ENCODE measurements at places on chromosomes 13 and 19.
A peak's percentile ranks its signal among the peaks of the same experiment; 100 is the strongest.

- no peak for DNase-seq
Observed at GRCh38 chr19:14672188-14672872, 2.3 kb downstream of the ADGRE3 start.

DNA sequence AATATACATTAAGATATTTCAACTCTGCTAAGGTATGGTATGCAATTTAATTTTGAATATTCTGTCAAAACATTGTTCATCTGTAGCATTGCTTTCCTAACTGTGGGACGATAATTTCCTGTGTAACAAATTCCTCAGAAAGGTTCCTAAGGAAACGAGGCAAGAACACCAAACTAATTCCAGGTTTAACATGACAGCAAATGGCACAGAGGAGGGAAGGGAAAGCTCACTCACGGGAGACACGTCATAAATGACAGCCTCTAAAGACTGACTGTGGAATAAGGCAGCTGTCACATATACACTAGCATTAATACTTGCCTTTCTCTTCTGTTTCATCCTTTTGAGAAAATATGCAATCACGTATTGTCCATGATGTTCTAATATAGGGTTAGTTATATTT is 380.6 kb downstream of the LIG4 start:
- no peak for DNase-seq

DNA sequence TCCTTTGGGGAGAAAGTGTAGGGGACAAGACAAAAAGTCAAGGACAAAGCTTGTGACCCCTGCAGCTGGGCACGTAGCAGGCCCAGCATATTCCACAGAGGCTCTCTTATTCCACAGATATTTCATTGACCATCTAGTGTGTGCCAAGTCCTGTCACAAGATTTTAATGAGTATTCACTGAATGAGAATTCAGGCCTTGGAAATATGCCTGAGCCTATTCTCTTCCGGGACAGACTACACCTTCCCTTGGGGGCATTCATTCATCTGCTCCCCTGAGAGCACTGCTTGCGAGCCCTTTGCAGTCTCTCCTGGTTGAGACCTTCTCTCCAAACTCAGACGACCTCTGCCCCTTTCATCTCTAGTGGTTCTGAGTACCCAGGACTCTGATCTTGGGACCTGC is 25.5 kb downstream of the ERICH6B start:
- DNase-seq: no peak

- no peak for DNase-seq
Observed at GRCh38 chr19:56321989-56322440, 7.4 kb upstream of the ZSCAN5A start.

- no peak for DNase-seq
Observed at GRCh38 chr19:7578127-7578526, 17.5 kb upstream of the CAMSAP3 start.

GRCh38 chr19:40806423-40807146 is 7.6 kb downstream of the EGLN2 start:
- DNase-seq: peak; percentile 86
